ENCODE measurements at places on chromosomes 1 and 21.

GRCh38 chr1:174786760-174787159 lies 213.0 kb upstream of the CACYBP start:
- no peak for DNase-seq

- DNase-seq: no peak
These were observed 960 bp downstream of the MX2 start for GRCh38 chr21:41362605-41363369.

DNA sequence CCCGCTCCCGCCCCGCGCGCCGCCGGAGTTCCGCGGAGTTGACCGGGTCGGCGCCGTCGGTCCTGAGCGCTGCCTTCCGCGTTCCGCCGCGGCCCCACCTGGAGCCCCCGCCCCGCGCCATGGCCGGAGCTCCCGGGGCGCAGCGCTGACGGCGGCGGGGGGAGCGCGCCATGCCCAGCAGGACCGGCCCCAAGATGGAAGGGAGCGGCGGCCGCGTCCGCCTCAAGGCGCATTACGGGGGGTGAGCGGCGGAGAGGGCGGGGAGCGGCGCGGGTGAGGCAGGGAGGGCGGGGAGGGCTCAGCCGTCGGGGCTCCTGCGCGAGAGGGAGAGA lies 216 bp downstream of the PRKCZ start:
- no peak for DNase-seq

DNA sequence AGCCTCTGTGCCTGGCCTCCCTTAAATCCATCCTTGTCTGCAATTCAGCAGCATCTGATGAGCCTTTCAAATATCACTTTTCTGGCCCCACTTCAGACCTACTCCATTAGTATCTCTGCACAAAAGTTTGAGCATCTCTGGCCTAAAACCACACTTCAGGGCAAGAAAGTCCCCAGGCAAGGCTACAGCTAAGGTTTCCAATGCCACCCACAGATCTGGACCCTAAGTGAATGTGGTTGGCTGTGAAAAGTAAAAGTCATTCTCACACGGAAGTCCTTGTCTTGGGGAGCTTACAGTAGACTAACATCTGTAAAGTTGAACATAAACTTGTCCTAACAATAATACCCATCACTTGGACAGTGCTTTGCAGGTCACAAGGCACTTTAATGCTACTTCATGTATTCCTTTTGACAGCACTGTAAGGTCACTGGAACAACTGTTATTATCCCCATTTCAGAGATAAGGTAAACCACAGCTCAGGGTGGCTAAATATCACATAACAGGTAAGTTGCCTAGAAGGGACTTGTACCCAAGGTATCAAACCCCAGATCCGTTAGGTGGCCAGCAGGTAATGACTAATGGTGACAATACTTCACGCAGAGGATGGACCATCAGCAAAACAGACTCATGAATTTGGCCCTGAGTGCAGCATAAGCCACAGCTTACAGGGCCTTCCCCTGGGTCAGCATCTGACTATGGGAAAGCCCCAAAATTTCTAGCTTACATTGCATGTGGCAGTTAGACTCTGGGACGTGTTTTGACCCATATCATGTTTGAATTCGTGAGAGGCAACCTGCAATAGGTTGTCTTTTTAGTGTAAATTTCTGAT lies 356.0 kb downstream of the HHAT start:
- DNase-seq: no peak

DNA sequence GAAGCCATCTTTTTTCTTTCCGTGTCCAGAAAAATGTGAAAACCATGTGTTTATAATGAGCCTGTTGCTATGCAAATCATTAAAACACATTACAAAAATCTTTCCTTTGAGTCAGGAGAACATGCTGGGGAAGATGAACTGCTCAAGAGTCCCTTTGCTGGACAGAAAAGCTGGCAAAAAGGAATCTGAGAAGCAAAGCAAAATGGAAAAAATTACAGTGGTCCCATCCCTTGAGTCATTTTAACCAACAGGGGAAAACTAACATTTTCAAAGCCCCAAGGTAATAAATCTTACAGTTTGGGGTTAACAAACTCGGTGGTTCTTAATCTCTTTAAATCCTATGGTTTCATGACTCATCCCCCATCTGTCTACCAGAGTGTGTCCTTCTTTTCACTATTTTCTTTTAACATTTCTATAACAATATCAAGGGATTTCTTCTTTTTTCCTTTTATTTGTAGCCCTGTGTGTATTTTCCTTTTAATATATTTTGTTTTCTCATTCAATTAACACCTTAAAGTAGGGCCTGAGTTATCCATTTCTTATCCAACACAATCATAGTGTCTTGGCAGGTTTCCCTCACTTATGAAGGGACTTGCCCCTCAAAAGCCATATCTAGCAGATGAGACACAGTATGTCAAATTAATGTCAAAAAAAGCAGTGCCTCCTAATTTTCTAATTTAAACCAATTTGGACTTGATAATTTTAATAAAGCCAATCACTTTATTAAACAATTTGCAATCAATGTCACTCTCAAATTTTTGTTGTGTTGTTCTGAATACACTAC lies 105.4 kb downstream of the PTPN14 start:
- no peak for DNase-seq

GRCh38 chr21:34887725-34888568 lies 161.2 kb downstream of the RUNX1 start:
- peak; percentile 64 for DNase-seq

DNA sequence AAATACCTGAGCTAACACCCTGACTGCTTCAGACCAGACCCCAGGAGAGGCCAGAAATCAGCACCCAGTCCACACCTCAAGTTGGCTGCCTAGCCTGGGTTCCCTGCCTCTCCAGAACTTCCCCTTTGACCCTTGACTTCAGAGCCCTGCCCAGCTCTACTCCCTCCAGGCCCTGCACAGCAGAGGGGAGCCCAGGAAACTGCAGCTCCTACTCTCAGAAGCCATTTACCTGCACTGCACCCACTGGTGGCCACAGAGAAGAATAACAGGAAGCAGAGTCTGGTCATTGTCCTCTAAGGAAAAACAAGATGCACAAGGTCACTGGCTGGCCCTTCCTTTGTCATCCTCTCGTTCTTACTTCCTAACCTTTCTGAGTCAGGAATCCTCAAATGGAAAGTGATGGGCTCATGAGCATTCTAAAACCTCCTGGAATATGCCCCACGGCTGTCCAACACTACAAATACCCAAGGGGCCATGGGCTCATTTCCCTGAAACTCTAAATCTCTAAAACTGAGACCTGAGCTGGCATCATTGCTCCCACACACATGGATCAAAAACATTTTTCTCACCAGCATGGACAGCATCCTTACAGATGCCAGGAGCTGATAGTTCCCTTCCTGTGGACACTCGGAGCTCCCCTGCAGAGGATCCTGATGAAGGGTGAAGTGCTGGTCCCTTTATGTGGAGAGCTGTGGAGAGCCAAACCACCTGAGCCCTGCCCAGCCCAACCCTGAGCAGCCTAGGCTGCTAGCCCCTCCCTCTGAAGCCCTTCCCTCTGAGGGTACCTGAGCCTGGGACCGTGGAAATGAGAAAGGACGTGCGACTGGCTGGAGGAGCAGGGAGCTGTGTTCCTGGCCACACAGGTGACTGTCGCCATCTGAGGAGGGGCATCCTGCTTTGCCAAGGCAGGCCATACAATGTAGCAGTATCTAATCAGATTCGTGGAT lies at the start of gene ITLN2:
TSS of gene ITLN2 (minus strand) at position 652 of the 947 bp plus-strand sequence. CDS start at position 584, 68 bp downstream.
- peak; percentile 15 for DNase-seq

GRCh38 chr1:204192589-204193352 lies 3.5 kb downstream of the KISS1 start:
- DNase-seq: no peak

DNA sequence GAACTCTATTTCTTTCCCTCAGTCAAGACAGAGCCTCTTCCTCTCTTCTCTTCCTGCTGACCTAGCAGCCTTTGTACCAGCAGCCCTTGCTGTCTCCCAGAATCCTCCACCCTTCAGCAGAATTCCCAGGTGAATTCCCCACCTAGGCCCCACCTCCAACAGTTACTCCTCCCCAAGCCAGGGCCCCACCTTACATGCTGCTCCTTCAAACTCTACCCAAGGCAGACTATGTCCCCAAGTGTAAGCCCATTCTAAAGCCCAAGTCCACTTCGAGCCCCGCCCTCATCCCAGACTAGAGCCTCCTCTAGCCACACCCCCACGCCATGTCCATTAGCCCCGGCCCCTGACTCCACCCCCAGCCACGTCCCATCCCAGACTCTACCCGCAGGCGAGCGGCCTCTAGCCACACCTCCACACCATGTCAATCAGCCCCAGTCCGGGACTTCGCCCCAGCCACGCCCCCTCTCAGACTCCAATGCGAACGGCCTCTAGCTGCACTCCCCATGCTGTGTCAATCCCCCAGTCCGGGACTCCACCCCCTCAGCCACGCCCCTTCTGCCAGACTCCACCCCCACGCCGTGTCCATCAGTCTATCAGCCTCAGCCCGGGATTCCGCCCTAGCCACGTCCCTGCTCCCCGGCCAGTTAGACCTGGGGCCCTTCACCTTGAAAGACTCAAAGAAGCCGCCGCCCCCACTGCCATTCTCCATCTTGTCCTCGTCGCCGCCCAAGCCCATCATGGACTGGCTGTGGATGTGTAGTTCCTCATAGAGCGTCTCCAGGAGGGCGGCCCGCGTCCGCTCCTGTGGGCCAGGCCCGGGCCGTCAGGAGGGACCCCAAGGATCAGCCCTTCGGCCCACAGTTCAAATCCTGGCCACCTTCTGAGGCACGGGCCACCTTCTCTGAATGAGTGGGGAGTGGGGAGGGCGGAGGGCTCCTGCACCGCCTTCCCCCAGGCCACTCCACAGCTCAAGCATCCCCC lies 61.3 kb downstream of the RAP1GAP start:
- DNase-seq: no peak

GRCh38 chr1:43035821-43036741 lies 77.4 kb upstream of the SLC2A1 start:
- no peak for DNase-seq

DNA sequence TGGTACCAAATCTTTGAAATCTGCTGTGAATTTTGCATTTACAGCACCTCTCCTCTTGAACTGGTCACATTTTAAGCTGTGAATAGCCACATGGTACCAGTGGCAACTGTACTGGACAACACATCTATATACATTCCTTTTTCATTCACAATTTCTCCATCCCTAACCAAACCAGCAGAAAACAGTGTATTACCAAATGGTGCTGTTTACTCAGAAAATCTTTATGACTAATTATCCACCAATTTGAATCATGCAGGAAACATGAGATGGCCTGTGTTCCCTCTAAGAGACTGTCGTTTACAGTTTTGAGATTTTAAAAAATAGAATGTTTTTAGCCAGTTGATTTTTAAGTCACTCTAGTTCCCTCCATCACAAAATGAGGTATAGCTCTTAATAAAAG lies 17.6 kb upstream of the CCT8 start:
- DNase-seq: no peak

GRCh38 chr1:58896246-58897183 lies 112.7 kb upstream of the JUN start:
- DNase-seq: no peak

DNA sequence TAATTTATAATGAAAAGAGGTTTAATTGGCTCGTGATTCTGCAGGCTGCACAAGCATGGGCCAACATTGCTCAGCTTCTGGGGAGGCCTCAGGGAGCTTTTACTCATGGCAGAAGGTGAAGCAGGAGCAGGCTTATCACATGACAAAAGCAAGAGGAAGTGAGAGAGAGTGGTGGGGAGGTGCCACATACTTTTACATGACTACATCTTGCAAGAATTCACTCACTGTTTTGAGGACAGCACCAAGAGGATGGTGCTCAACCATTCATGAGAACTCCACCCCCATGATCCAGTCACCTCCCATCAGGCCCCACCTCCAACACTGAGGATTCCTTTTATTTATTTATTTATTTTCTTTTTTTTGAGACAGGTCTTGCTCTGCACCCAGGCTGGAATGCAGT lies 5.5 kb upstream of the PLEKHM2 start:
- DNase-seq: no peak

DNA sequence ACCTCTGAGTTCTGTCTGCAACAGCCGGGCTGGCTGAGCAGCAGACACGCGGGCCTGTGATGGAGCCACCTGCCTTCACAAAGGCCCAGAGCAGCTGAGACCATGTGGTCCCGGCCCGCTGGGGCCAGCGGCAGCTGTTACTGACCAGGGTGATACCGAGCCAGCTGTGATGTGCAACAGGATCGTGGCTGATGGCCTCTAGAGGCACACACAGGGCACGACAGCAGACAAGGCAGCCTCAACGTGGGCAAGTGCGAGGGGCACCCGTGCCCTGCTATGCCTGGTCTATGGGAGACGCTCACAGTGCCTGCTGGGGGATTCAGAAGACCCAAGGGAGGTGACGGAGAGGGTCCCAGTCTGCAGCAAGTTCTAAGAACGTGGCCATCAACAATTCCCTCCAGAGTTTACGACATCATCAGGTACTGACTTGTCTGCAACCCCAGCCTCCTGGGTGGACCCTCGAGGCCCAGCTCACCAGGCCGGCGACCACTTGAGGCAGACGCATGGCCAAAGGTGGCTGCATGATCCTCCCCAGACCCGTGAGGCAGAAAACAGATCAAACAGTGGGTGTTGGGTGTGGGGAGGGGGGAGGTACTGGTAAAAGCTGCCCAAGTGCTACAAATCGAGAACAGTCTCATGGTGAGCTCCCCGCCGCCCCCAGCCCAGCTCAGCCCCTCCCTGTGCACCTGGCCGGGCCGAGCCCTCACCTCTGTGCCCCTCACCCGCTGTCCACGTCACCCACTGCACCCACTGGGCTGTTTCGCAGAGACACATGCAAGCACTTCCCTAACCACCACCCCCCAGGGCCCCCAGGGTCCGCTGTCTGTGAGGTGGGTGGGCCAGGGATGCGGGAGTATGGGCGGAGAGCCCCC lies 6.0 kb downstream of the POFUT2 start:
- no peak for DNase-seq

DNA sequence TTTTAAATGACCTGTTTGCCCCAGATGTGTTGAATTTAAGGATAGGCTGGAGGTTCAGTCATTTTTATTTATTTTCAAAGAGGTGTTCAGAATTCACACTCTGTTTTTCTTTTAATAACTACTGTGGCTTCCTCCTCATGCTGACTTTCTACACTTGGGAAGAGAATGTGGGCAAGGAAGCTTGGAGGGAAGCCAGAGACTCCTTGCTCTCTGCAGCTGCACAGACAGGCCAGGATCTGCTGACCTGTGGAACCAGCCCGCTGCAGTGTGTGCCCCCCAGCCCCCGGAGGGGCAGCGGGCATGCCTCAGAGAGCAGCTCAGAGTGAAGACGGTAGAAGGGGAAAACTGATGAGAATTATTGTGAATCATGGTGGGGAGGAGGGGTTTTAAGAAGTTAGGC lies 16.9 kb downstream of the MGST3 start:
- no peak for DNase-seq

- DNase-seq: no peak
These were observed 35.9 kb upstream of the TMEM52 start for GRCh38 chr1:1954831-1955441.

- no peak for DNase-seq
These were observed 45.1 kb downstream of the IVNS1ABP start for GRCh38 chr1:185271921-185272320.

DNA sequence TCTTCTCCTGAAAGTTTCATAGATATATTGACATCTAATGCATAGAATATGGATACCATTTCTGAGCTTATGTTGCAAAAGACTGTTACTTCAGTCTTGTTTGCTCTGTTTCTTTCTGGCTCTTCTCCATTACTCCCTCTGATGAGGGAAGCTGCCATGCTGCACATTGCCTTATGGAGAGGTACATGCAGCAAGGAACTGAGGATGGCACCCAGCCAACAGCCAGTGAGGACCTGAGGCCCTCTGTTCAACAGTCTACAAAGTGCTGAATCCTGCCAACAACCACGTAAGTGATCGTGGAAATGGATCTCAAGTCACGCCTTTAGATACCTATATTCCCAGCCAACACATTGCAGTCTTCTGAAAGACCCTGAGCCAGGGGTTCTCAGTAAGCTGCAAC lies 66.6 kb upstream of the ADAMTS5 start:
- DNase-seq: no peak

GRCh38 chr1:114482585-114482984 lies 28.4 kb downstream of the TRIM33 start:
- no peak for DNase-seq

GRCh38 chr1:116513956-116514355 lies 56.9 kb downstream of the CD58 start:
- DNase-seq: no peak

Measured in T-helper 1 cell (primary cell).